ENCODE measurements at places on chromosomes 12 and 14. TPM values are rescaled to one million over a fixed set of nuclear protein-coding genes. Genes with fewer than 3 reads are reported as not detected.

ACVRL1 gene
- total RNA-seq = 2.0 TPM

GNB3 gene
- total RNA-seq = 7.6 TPM

TSPAN11 gene
- 27.7 TPM for total RNA-seq

GRCh38 chr12:124953689-124954405, 35.1 kb downstream of the DHX37 start:
- H3K4me3 ChIP-seq = no peak overlapping the region
- no peaks in the 10 kb centered on the region for H3K36me3 ChIP-seq
- no peaks in the 10 kb centered on the region for H3K4me1 ChIP-seq
- DNase-seq = no peak

DNA sequence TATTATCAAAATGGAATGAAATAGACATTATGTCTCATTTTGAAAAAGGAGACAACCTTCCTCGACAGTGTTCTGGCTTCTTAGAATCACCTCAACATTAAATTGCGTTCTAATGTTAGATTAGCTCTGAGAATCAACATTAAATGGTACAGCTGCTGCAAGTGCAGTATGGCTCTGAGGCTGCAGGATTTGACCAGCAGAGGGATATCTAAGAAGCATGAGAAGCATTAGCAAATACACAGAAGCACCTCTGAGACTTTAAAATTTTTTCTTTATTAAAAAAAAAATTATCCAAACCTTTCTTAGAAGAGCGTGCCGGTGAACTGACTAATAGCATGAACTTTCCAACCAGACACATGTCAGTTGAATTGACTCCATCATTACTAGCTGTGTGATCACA, 253.4 kb upstream of the LRIG3 start:
- no peaks in the 10 kb centered on the region for H3K36me3 ChIP-seq
- DNase-seq = no peak
- peaks cover 2% of the 10 kb centered on the region for H3K4me1 ChIP-seq
- no peak overlapping the region for H3K4me3 ChIP-seq

- H3K4me3 ChIP-seq = peak overlapping the region; percentile 90
- H3K4me1 ChIP-seq = peaks cover 11% of the 10 kb centered on the region
- H3K27me3 ChIP-seq = no peaks in the 10 kb centered on the region
- no peak for DNase-seq
These were observed 529 bp downstream of the RPLP0 start for GRCh38 chr12:120200364-120200800.

- no peak overlapping the region for H3K27ac ChIP-seq
- no peaks in the 10 kb centered on the region for H3K36me3 ChIP-seq
- H3K27me3 ChIP-seq = no peaks in the 10 kb centered on the region
- DNase-seq = no peak
- no peak overlapping the region for H3K4me3 ChIP-seq
- peaks cover 5% of the 10 kb centered on the region for H3K4me1 ChIP-seq
These were observed 73.1 kb upstream of the SLC38A2 start for GRCh38 chr12:46445551-46446235.

DNA sequence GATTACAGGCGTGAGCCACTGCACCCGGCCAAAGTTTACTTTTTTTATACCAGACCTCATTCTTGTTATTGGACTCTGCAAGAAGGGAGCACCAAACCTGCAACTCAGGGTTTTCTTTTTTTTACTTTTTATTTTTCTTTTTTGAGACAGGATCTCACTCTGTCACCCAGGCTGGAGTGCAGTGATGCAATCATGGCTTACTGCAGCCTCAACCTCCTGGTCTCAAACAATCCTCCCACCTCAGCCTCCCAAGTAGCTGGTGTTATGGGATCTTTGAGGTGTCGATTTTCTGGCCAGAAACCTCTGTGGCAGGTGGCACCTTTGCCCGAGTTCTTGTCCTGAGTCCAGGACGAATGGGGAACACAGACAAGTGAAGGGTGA, 4.2 kb upstream of the PWP1 start:
- no peaks in the 10 kb centered on the region for H3K36me3 ChIP-seq
- DNase-seq = no peak
- H3K27me3 ChIP-seq = peaks cover 24% of the 10 kb centered on the region
- no peaks in the 10 kb centered on the region for H3K4me1 ChIP-seq

- peak; percentile 47 for DNase-seq
- H3K4me1 ChIP-seq = peaks cover 36% of the 10 kb centered on the region
- H3K27me3 ChIP-seq = no peaks in the 10 kb centered on the region
- H3K36me3 ChIP-seq = no peaks in the 10 kb centered on the region
These were observed 3.0 kb downstream of the NCOR2 start for GRCh38 chr12:124564232-124564958.

DNA sequence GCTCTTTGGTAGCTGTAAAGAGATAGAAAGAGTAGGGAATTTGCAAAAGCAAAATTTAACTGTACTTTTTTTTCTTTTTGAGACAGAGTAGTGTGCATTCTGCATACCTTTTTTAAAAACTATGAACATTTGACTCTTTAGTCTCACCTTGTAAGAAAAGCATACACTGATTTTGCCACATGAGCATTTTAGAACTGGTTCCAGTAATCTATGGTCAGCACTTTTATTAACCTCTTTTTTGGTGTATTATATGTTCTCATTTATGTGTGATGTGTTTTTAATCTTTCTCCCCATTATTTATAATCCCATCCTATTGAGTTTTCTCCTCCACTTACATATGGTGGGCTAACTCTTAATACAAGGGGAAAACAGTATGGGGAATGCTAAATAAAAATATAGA, 1111.4 kb downstream of the FLRT2 start:
- DNase-seq = no peak
- no peaks in the 10 kb centered on the region for H3K27me3 ChIP-seq
